ENCODE measurements at places on chromosomes 1 and 21.

DNA sequence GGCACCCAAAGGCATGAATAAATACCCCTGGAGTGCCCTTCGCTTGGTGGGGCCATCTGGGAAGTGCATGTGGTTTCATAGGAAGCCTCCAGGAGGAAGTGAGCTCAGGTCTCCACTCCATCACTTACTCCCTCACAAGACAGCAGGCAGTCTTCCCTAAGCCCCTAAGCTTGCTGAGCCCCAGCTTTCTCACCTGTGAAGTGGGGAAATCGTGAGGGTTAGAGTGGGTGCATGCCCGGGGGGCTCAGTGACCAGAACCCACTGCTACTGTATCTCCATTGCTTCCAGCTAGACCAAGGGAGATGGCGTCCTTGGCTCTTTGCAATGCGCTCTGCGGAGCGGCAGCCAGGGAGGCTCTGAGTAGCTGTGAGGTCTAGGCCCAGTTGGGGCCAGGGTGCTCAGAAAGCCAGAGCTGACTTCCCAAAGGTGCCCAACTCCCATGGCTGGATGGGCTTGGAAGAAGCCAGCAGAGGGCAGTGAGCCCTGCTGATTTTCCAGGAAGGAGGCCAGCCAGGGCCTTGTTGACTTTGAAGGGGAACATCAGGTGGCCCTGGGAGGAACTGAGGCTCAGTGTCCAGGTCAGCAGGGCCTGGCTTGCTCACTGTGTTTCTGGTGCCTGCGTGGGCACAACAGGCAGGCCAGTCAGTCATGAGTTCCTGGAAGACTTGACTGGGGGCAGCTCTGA, 27.3 kb downstream of the CDCP2 start:
- DNase-seq, result peak; percentile 13

- DNase-seq, result peak; percentile 21
Observed at GRCh38 chr1:99818063-99818699, 32.0 kb upstream of the AGL start.

- no peak for DNase-seq
Observed at GRCh38 chr1:39576016-39576657, 453 bp downstream of the PABPC4 start.

GRCh38 chr21:33206771-33207281, 22.9 kb upstream of the IFNAR2 start:
- no peak for DNase-seq

DNA sequence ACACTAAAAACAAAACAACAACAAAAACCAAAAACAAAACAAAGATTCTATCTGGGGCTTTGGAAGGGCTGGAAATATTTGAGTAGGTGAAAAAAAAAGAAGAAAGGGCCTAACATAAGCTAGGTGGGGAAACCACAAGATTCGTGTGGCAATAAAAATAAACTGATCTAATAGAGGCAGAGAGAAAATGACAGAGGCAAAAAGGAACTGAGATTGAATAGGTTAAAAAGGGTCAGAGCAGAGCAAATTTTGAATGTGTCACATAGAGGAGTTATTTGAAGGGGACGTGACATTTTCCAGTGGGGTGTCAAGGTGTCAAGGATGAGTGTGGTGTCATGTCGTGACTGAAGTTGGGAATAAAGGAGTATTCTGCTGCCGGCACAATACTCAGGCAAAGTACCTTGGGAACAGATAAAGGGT, 65.2 kb upstream of the RALGPS2 start:
- no peak for DNase-seq

DNA sequence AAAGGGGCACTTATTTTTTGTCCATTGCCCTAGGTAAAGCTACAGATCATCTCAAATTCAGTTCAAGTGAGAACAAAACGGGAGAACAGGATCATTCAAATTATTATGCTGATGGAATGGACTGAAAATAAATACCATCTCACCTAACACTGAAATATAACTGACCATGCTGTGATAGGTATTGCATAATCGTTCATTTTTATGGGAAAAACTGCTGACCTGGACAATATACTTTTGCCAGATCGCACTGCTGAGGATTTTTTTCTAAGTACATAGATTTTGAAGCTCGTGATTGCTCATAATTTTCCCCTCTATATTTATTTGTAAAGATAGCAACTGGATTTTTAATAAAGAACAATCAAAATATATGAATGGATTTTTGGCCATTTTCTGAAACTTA, 636.6 kb upstream of the NEGR1 start:
- no peak for DNase-seq

GRCh38 chr1:18257778-18258177, 150.2 kb downstream of the IGSF21 start:
- no peak for DNase-seq

GRCh38 chr1:236141447-236142252, 689 bp upstream of the GPR137B start:
- DNase-seq, result no peak

- no peak for DNase-seq
Observed at GRCh38 chr1:244196571-244197285, 145.6 kb downstream of the ZBTB18 start.

DNA sequence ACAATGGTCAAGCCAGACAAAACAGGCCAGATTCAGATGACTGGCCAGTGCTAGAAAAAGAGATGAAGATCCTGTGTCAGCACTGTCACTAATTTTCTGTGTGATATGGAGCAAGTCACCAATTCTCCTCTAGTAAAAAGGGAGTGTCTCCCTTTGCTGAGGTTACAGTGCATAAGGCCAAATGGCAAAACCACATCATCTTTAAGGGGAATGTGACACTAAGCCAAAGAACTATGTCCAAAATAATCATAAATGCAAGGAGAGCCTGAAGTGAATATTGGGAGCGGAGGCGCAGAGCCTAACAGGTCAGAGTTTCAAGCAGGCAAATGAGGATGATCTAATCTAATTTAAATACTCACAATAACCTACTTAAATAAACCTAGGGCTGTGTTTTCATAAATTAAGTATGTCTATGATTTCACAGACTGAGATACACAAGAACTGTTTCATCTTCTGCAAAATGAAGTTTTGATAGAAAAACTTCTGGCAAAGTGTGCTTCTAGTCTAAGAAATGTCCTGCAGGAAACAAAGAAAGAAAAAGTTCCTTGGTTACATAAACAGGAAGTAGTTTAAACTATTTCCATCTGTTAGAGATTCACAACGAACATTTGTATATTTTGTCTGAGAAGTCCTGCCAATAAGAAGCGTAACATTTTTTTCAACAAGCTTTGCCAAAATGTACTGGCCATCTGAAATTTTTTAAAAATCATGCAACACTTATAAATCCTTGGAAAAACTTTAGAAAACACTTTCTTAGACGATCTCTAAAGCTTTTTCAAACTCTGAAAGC, 290.2 kb downstream of the LRRC40 start:
- DNase-seq, result no peak

- no peak for DNase-seq
Observed at GRCh38 chr1:101325144-101325543, 88.3 kb downstream of the S1PR1 start.
